NCI-H2171 treated with DMSO at 0.1 percent for 48 hours (cell line): ENCODE measurements at places on chromosomes 1 and 21.
A peak's percentile ranks its signal among the peaks of the same experiment; 100 is the strongest.

GRCh38 chr1:182457844-182458243, 7.9 kb downstream of the RGSL1 start:
- DNase-seq, result no peak

DNA sequence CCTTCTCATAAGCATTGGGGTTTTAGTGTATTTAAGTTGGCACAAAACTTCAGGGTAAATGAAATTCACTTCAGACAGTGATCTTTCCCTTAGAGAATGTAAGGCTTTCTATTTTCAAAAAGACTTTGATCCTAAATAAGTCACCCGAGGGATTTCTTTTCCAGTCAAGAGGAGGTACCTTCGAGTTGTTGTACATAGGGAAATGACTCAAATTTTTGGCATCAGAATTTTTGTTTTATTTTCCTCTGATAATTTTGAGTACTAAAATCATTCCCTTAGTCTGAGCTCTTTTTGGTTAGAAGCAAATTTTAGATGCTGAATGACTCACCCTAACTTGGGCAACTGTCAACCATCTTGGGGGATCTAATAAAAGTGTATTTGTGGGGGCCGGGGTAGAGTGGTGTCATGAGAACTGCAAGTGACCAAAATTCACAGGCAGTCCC, 193.9 kb downstream of the DHRS3 start:
- DNase-seq, result no peak

- no peak for DNase-seq
Measured at GRCh38 chr1:29387210-29387609, 150.9 kb downstream of the PTPRU start.

GRCh38 chr1:231702804-231703203, 76.2 kb downstream of the DISC1 start:
- DNase-seq, result no peak

DNA sequence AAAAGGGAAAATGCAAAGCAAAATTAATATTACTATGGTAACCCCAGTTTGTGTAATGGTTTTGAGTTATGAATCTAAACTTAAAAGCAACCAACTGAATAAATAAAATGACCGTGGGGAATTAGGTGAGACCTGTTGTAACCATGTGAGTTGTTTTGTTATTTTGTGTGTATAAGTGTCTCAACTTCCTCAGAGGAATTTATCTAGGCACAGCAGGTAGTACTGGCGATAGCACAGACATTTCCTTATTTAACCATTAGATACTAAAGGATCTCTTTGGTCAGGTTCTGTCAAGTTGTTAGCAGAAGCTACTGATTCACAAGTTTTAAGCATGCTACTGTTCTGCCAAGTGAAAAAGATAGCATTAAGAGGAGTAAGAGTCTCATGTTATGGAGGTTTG, 39.3 kb upstream of the LRRC7 start:
- no peak for DNase-seq

DNA sequence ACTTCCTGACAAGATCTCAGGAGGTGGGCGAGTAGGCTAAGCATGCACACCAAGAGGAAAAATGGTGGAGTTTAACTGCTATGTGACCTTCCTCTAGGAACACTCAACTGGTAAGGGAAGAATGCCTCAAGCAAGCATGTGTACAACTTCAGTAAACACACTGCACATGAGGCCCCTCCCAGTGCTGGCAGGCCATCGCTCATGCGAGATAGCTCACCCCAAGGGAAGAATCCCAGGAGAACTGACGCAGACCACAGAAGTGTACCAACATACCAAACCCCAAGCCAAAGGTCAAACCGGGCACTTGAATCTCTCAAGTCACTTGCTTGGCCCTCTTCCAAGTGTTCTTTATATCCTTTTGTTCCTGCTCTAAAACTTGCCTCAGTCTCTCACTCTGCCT, 40.5 kb upstream of the GALNT2 start:
- no peak for DNase-seq

GRCh38 chr1:72567521-72567920, 285.2 kb upstream of the NEGR1 start:
- peak; percentile 5 for DNase-seq

- DNase-seq, result no peak
Measured at GRCh38 chr1:229138058-229138457, 132.9 kb upstream of the RAB4A start.

DNA sequence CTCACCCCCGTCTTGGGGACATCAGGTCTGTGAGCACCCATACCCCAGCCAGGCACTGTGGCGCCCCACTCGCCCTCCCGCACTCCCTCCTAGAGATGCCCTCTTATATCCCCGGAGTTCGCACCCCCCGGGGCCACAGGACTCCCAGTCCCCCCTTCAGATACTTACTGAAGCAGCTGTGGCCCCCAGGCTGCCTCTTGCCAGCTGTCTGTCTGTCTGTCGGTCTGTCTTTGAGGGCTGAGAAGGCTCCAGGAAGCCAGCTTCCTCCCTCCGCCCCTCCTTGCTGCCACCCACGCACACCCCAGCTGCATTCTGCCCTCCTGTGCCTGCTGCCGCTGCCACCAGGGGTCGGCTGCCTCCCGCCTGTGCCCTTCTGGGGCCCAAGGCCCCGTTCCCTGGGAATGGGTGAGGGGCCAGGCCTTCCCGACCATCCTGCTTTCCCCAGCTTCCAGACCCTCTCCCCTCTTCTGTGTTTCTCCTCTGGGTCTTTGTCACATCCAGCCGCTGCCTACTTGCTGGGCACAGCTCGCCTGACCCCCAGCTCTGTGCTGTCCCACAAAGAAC, at the start of gene PTPN7:
Gene PTPN7 (minus strand): TSS at position 226 of the 564 bp plus-strand sequence. CDS start 1,200 bp downstream, outside the sequence.
- DNase-seq, result no peak

- DNase-seq, result no peak
Measured at GRCh38 chr1:112904071-112904830, 51.7 kb downstream of the SLC16A1 start.

- no peak for DNase-seq
Measured at GRCh38 chr1:111488669-111489068, 14.8 kb downstream of the ADORA3 start.

- DNase-seq, result peak; percentile 52
Measured at GRCh38 chr1:110339407-110340206, 430 bp downstream of the RBM15 start.

GRCh38 chr1:205523891-205524793, 19.7 kb downstream of the CDK18 start:
- DNase-seq, result peak; percentile 80

DNA sequence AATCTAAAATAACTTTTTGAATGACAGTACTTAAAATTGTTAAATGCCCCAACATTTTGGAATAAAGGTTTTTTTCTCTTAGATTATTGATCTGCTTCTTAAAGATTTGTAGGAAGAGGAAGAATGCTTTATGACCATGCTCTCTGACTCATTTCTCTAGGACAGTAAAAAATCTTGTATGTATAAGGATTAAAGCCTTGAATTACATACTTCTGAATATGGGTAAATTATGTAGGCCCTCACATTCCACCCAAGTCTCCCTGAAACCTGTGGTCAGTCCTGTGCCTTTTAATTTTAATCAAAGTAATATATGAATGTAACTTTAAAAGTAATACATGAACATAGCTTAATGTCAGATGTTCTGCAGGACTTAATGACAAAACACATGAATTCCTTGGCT, 50.5 kb downstream of the ABCD3 start:
- DNase-seq, result no peak

- no peak for DNase-seq
Measured at GRCh38 chr1:3425486-3426215, 28.8 kb upstream of the ARHGEF16 start.

GRCh38 chr1:15524021-15524282, at the start of gene CASP9:
Gene CASP9, minus strand, starts transcription at chr1:15524215. Its CDS starts 15 bp downstream, at chr1:15524200.
- peak; percentile 75 for DNase-seq

- no peak for DNase-seq
Measured at GRCh38 chr1:25710583-25711347, 89.2 kb upstream of the SELENON start.

DNA sequence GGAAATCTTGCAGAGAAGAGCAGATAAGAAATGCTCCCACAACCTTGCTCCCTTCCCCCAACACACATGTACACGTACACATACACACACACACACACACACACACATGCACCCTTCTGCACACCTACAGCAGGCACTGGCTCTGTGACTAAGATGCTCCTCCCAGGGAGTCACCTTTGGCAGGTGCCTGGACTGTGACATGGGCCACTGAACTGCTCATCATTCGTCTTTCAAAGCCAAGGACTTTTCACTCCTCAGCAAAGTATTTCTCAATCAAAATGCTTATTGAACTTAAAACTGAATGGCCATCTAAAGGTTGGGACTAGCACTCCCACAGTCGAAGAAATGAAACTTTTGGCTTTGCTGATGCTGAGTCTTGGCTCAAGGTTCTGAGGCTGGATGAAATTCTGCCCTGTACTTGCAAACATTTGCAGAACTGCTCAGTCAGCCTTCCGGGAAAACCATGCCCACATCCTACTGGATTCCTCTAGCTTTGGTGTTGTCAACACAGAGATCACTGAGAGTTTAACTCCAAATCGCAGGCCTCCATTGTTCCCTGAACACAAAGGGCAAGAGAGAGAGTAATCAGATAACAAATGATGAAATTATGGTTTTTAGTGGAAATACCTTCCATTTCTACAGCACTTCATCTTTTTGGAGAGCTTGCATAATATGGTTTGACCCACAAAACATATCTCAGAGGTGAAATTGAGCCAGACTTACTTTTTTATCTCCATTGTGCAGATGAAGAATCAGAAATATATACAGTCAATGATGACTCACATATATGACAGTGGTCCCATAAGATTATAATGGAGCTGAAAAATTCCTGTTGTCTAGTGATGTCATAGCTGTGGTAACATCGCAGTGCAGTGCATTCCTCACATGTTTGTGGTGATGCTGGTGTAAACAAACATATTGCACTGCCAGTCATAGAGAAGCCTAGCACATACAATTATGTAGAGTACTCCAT, 72.4 kb upstream of the BCAR3 start:
- DNase-seq, result no peak

- DNase-seq, result no peak
Measured at GRCh38 chr1:12697397-12697796, 18.5 kb upstream of the AADACL3 start.

DNA sequence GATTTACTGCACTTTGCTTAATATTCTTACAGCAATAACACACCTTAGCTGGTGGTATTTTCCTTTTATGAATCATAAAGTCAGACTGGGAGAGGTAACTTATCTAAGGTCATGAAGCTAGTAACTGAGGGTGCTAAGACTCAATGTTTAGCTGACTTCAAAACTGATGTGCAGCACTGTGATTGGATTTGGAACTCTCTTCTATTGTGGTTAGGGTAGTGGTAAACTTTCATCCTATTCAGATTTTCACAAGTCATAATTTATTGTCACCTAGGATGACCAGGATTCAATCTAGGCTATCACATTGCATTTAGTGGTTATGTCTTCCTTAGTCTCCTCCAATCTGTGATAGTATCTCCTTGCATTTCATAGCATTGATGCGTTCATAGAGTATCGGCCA, 18.9 kb downstream of the EPB41 start:
- no peak for DNase-seq

DNA sequence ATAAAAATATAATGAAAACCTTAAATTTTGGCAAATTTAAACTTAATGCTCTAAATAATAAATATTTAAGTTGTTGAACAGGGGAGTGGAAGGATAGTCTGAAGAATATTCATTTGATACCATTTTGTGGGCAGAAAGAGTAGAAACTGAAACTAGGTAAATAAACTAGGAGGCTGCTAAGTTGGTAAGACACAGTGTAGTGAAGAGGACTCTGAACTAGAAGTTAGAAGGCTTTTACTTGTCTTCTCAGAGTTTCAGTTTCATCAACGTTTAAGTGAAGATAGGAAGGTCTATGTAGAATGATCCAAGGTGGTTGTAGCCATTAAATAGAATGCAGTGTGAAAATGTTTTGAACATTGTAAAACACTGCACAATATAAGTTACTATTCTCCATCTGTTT, 516.9 kb downstream of the AMY1C start:
- DNase-seq, result no peak

- no peak for DNase-seq
Measured at GRCh38 chr1:116737855-116738321, 16.3 kb upstream of the CD2 start.

GRCh38 chr21:46655230-46655629, 19.8 kb downstream of the PRMT2 start:
- DNase-seq, result no peak

GRCh38 chr1:212055333-212055732, 19.8 kb downstream of the DTL start:
- no peak for DNase-seq

DNA sequence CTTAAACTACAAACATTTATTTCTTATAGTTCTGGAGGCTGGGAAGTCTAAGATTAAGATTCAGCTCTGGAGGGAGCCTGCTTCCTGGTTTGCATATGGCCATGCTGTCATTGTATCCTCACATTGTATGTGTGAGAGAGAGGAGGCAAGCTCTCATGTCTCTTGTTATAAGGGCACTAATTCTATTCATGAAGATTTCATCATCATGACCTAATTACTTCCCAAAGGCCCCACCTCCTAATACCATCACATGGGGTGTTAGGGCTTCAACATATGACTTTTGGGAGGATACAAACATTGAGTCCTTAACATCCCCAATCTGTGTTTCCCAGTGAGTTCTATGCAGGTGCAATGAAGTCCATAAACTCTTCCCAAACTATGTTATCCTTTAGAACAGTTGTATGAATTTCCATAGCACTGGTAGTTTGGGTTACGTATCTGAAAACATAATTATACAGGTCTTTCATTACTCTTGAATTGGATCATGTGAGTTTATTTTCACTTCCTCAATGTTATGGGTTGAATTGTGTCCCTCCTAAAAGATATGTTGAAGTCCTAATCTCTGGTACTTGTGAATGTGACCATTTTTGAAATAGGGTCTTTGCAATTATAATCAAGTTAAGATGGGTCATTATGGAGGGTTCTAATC, 124.2 kb downstream of the RUNX1 start:
- DNase-seq, result no peak

DNA sequence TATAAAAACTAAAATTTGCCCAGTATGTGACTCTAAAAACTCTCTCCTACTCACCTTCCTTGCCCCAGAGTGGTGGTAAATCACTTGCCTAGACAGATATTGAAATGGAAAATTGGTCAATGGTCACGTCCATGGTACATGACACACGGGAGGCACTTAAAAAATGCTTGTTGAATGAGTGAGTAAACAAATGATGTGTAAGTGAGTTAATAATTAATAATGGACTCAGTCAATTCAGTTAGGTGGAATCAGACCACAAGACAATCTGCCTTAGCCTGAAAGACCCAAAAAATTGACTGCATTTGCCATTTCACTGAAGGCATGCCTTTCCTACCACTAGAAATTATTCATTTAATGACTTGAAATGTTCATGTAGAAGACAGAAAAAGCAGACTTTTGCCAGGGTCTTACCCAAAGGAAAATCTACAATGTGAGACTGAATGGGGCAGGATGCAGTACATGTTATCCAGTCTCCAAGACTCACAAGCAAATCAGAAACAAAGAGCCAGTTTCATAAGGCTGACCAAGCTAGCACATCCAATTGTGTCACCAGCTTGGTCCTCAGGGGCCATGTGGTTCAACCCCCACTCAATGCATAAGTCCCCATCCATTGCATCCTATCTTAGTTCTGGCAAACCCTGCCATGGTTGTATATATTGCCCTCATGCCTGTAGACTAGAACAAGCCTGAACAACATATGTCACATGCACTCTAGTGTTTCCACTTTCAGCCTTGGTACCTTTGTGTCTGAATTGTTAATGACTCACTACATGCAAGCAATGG, 73.6 kb downstream of the TBX15 start:
- peak; percentile 11 for DNase-seq
